ENCODE measurements at places on chromosomes 5 and 9.
A peak's percentile ranks its signal among the peaks of the same experiment; 100 is the strongest.

- no peak for DNase-seq
These were observed 159.9 kb downstream of the CSNK1G3 start for GRCh38 chr5:123671711-123672456.

DNA sequence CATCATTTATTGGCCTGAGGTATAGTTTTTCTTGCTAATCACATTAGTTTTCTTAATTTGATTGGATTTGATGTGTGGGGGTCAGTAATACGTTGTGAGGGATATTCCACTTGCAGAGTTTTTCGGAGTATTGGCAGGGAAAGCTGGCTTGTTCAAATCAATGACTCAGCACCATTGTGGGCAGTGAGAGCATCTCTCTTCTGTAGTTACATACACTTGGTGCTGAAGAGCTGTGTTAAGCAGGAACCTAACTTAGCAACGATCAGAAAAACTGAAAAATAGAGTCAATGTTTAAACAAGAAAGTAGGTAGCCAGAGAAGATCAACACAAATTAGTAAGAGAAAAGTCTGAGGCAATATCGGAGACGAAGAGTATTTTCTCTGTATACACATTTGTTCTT is 344.6 kb upstream of the EDIL3 start:
- DNase-seq = peak; percentile 62

DNA sequence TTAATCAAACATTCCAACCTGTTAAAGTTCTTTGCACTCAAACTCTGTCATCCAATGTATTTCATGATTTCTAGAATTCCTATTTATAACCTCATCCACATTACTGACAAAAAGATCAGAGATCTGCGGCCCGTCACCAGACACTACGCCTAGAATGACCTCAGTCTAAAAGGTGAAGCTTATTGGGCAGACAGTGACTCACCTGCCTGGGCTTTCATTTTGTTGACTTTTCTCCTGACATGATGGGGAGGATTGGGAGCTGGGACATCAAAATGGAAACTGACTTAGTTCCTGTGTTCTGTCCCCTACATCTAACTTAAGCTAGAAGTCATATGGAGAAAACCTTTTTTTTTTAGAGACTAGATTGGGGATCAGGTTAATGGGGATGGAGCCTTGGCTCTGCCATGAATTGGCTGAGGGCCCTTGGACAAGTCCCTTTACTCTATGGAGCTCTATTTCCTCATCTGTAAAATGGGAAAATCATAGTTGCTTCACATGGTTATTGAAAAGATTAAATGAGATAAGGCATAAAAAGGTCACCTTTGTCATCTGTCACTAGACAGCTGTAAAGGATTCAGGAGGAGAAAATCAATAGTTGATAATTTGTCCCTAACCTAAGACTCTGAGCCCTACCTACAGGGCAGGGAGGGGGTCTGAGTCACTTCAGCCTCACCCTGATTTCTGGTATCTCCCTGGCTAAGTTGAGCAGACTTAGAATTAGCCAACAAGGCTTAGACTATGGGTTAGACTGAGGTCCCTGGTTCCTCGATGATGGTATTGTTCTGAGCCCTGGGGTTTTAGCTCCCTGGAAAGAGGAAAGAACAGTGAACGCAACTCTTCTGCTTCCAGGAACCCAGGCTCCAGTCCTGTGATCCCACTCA is 224.8 kb upstream of the TBC1D2 start:
- DNase-seq = peak; percentile 41

- DNase-seq = no peak
These were observed 445.0 kb upstream of the DMAC1 start for GRCh38 chr9:8244505-8245092.

DNA sequence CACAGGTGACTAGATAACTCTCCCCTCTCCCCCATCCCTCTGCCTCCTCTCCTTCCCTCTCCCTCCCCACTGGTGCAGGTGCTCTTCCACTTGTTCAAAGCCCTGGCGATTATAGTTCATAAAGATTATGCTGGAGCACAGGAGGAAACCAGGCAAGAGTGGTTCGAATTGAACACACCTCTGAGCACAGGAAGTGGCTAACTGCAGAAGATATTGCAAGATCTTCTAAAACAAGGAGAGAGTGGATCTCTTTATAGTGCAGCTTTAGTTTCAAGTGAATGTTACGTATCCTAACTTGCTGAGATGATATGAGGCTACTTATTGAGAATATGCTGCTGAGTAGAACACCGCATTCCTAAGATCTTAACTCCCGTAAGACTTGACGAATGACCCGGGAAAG is 178.4 kb downstream of the GOLPH3 start:
- no peak for DNase-seq

DNA sequence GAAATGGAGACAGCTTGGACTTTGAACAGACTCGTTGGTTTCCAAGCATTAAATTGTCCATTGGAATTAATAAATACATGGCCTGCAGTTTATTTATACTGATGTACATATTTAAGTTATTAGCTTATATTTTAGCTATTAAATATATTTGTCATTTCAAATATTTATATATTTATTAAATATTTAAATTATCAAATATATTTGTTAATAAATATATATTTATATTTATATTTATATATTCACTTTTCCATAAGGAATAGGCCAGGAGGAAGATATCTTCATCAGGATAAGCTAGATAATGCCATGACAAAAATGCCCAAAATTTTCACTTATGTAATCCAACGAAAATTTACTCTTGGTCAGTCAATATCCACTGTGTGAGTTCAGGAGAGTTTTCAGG is 229.9 kb downstream of the ZNF608 start:
- DNase-seq = no peak

DNA sequence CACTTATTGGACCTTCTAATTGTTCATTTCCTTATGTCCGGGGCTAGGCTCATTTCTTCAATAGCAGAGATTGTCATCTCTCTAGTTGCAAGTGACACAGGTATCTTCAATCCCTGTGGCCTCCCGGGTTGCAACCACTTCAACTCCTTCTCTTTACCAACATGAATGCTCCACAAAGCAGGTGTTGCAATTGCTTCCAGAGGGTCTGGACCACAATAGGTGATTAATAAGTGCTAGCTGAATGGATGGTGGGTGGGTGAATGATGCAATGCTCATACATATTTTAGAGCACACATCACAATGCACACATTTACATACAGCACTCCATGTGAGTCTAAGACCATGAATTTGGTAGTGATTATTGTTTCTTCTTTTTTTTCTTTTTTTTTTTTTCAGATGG is 2.6 kb downstream of the CEMIP2 start:
- DNase-seq = no peak

DNA sequence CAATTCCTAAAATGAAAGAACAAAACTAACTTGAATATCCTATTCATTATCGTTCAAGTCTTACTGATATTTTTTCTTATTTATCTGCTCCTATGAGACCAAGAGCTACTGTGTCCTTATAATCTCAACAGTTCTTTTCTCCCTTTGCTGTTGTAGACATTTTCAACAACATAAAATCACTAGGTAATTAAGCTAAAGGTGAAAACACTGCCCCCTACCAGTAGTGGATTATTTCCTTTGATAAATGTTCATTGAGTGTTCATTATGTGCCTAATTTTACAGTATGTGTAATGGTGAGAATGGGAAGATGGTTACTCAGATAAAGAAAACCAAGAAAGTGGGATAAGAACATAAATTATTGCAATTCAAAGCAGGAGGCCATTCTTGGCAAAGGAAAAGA is 41.4 kb upstream of the PAPPA start:
- no peak for DNase-seq

Data from astrocyte of the hippocampus (primary cell).